Activated CD4-positive, alpha-beta T cell treated with anti-CD3 and anti-CD28 coated beads for 36 hours (primary cell): ENCODE measurements at places on chromosomes 4 and X.
A peak's percentile ranks its signal among the peaks of the same experiment; 100 is the strongest.

- DNase-seq, result no peak
These were observed 207.7 kb downstream of the SOWAHB start for GRCh38 chr4:76690011-76690905.

- DNase-seq, result peak; percentile 16
These were observed 335.1 kb downstream of the ANK2 start for GRCh38 chr4:113384600-113384999.

- no peak for DNase-seq
These were observed 4.8 kb upstream of the CXCL1 start for GRCh38 chr4:73864365-73864764.

DNA sequence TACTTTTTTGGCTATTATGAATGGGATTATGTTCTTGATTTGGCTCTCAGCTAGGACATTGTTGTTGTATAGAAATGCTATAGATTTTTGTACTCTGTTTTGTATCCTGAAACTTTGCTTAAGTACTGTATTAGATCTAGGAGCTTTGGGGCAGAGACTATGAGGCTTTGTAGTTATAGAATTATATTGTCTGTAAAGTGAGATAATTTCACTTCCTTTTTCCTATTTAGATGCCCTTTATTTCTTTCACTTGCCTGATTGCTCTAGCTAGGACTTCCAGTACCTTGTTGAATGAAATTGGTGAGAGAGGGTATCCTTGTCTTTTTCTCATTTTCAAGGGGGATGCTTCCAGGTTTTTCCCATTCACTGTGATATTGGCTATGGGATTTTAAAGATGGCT is 28.1 kb downstream of the ADAM29 start:
- DNase-seq, result no peak

GRCh38 chrX:110003167-110004156 is 548 bp downstream of the TMEM164 start:
- DNase-seq, result peak; percentile 15

GRCh38 chrX:105845631-105846030 is 23.3 kb downstream of the NRK start:
- DNase-seq, result no peak

DNA sequence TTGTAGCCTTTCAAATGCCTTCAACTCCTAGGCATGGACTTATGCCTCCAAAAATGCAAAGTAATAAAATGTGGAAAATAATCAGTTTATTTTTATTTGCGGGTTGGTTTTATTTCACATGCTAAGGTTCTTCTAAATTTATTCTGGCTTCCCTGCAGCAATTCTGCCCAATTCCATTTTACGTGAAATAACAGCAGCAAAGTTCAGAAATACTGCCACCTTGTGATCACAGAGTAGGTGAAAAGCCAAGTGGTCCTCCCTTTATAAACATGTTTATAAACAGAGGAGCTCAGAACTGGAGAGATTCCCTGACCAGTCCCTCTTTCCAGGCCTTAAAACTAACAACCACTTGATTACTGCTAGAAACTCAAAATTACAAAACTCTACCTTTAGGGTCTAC is 14.7 kb upstream of the DCHS2 start:
- DNase-seq, result no peak

- peak; percentile 71 for DNase-seq
These were observed at the start of gene ZDHHC15 for GRCh38 chrX:75522565-75523431. ZDHHC15 (minus strand) TSS chrX:75523037; CDS start chrX:75523024, 13 bp downstream.

DNA sequence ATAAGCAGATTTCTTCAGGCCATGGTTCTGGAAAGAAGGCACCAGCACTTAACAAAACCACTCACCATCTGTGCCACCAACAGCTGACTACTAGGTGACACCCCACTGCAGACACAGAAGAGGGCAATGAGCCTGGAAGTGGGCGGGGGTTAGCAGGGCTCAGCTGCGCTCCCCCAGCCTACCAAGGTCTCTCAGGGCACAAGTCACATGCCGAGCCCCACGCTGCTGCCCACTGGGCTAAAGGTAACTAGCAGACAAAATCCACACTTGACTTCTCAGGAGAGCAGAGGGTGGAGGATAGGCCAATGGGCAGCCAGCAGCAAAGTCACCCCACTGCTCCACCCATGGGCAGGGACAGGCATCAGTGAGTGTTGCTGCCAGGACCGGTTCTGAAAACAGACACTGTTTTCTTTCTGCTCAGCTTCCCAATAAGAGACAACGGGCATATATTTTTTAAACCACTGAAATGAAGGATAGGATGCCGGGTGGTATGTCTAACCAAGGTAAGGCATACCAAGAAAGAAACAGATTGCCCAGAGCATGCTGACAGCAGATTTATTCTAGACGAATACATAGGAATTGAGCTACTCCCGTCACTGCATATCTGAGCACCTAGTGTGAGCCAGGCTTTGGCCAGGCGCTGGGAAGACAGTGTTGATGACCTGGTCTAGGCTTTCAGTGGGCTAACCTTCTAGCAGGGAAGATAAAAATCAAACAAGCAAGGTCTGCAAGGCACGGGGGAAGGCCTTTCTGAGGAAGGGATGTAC is 20.1 kb downstream of the ACSL1 start:
- no peak for DNase-seq

DNA sequence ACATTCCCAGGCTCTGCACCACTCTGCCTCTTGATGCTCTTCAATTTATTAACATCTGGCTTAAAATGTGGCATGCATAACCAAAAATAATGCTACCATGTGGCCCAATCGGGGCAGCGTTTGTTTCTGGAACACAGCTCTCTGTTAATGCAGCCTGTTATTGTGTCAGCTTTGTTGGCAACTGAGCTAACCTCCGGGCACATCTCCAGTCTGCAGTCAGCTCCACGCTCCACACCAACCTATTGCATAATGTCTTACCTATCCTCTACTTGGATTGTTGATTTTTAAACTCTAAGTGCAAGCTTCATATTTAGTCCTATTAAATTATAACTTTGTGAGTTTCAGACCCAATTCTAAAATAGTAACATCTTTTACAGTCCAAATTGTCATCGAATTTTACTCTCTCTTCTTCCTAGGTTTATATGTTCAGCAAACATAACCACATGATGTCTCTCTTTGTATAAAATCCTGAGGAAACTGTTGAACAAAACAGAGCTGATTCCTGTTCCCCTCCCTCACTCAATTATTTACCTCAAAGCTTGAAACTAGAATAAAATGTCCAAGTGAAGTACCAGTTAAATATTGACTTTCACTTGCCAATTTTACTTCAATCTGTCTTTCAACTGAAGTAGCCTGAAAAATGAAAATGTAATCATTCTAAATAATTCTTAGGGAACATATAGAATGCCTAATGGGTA is 92.2 kb upstream of the RAPGEF2 start:
- DNase-seq, result no peak

GRCh38 chr4:7297881-7298280 is 105.5 kb downstream of the SORCS2 start:
- DNase-seq, result no peak

- DNase-seq, result no peak
These were observed 300.2 kb upstream of the VCX start for GRCh38 chrX:7542587-7543380.

DNA sequence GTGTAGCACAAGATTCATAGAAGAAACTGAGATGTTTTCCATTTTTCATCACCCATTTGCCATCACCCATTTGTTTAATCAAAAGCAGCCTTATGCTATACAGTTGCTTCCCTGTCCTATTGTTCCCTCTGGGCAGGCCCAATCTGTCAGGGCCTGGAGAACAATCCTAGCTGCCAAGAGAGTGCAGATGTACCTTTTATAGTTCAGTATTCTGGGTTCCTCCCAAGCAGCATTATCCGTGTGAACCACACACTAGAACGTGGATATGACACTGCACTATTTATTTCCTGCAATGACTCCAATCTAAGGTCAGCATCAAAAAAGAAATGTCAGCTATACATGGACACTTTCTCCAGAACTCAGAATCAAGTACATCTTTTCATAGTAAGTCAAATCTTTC is 269.0 kb downstream of the ADGRA3 start:
- DNase-seq, result no peak

- no peak for DNase-seq
These were observed 32.9 kb downstream of the CXCL1 start for GRCh38 chr4:73902038-73902637.

DNA sequence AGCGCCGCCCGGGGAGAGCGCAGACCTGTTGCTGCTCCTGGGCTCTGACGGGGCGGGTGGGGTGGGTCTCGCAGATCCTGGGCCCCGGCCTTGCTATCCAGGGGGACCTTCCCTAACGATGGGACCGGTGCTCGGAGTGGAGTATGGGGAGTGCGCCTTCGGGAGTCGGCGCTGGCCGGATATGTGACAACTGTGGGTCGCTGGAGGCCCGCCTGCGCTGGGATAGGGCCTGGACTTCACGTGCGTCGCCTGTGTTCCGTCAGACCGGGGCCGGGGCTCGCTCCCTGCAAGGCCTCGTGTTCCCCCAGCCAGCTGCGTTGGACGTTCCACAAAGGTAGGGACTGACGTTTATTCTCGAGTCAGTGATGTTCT is 1.3 kb downstream of the TBL1X start:
- DNase-seq, result peak; percentile 49

DNA sequence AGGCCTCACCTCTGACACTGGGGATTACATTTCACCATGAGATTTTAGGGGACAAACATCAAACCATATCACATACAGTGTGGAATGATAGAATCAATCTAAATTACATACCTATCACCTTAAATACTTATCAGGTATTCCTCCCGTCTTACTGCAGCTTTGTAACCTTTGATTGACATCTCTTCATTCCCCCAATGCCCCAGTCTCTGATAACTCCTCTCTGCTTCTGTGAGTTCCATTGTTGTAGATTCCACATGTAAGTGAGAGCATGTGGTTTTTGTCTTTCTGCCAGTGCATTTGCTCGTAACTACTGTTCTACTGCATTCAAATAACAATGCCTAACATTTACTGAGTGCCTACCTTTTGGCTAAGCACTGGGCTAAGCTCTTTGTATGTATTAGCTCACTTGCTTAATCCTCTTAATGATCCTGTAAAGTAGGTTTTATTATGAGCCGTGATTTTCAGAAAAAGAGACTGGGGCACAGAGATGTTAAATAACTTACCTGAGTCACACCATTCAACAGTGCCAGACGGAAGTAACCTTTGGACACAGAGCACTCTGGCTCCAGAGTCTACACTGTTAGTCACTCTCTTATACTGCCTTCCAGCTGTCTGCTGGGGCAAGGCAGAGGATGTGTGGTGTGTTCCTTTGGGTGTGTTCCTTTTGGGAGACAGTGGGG is 63.7 kb upstream of the ESX1 start:
- no peak for DNase-seq

- DNase-seq, result no peak
These were observed 38.3 kb downstream of the SPCS3 start for GRCh38 chr4:176358083-176358469.

GRCh38 chr4:65943076-65943475 is 272.8 kb upstream of the EPHA5 start:
- DNase-seq, result no peak

DNA sequence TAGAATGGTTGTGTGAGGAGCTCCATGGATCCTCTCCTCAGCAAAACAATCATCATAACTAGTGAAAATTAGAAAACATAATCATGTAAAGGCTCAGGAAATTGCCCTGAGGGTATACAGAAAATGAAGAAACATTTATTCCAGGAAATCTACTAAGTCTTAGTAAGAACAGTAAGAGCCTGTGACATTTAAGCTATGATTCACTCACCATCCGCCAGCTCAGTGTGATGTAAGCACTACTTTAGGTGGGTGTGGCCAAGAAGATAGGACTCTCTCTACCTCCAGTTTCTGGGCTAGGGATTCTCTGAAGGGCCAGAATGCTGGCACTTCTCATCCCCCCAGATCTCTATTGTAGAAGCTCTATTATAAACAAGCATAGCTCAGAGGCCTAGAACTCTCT is 147.5 kb downstream of the DLG3 start:
- DNase-seq, result peak; percentile 61

DNA sequence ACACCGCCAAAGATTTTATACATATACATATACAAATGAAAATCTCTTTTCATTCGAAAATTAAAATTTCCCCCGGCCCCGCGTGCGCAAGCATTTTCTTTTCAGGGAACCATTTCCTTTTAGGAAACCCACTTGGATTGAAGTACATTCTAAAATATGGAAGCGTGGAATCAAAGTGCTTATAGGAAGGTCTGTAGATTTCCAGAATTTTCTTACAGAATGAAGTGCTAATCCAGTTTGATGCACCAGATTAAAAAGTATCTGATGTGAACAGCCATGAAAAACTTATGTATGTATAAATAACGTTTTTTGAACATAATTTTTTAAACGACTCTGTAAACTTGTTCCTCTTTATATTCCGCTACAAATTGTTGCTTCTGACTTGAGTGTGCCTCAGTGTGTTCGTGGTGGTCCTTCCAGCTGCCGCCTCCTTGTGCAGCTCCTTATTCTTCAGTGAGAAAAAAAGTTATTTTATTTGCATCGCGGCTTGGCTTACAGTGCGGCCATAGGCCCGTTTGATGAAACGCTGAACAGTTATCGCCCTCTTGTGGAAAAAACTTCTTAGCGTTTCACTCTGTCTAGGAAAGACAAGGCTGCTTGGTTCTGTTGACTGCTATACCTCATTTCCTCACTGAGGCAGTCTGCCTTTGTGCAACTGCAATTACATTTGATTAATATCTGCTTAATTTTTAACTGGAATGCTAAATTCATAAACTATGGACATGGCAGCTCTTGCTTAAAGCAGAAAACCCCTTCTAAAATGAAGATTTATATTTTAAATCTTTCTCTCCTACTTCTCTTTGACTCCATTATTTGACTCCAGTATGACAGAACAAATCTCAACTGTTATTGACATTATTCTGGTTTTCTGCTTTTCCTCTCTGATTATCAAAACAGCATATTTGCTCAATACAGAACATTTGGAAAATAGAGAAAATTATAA is 4.7 kb upstream of the NKX6-1 start:
- peak; percentile 44 for DNase-seq

DNA sequence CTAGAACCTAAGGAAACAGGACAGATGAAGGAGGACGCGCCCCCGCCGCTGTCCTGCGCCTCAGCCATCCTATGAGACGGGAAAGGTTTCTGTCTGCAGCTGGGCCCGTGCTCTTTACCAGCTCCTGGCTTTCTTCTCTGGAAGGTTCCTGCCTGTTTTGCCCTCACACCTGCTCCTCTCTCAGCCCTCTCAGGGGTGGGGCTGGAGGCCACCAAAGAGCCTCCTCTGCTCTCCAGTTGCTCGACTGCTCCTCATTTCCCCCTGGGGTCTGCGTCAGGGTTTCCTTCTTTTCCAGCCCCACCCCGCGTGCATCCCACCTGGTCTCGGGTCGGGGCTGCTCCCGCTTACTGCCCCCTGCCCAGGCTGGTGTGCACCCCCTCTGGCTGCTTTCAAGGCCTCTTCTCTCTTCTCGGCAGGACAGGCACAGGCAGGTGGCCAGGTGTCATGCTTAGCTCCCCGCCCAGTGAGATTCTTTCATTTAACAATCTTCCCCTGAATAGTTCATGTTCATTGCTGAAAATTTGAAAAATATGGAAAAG is 4.6 kb downstream of the HTT-AS start:
- no peak for DNase-seq
